ENCODE measurements at places on chromosomes 7 and 10. TPM values are rescaled to one million over a fixed set of nuclear protein-coding genes. Genes with fewer than 3 reads are reported as not detected.

The GTF2IRD1 gene
- 10.3 TPM for total RNA-seq

The SPDYE16 gene
- total RNA-seq: 0.13 TPM

The IGF2BP3 gene
- total RNA-seq: 0.78 TPM

The EEF1AKMT2 gene
- 6.8 TPM for total RNA-seq

The CYP3A7 gene
- total RNA-seq: 17.5 TPM

The HOGA1 gene
- total RNA-seq: 66.2 TPM

The PCLO gene
- total RNA-seq: 0.33 TPM

The AGR2 gene
- total RNA-seq: 1.2 TPM

The PLAU gene
- total RNA-seq: 0.50 TPM

The SEMA3A gene
- total RNA-seq: 0.58 TPM

The GSTO2 gene
- 2.9 TPM for total RNA-seq

The CYP2W1 gene
- 0.08 TPM for total RNA-seq

The EPHA1 gene
- total RNA-seq: 39.6 TPM

The TMEM270 gene
- total RNA-seq: not detected

The PRR15 gene
- not detected for total RNA-seq

The KLF14 gene
- total RNA-seq: not detected

The TSPAN12 gene
- total RNA-seq: 15.1 TPM

The ANXA8 gene
- 1.7 TPM for total RNA-seq

The WIPF3 gene
- 0.73 TPM for total RNA-seq

The AZGP1 gene
- total RNA-seq: 2,337 TPM

The PLEKHS1 gene
- total RNA-seq: not detected

The CPA4 gene
- not detected for total RNA-seq

The SMKR1 gene
- not detected for total RNA-seq

The BTBD16 gene
- 1.5 TPM for total RNA-seq

The HOXA4 gene
- 0.43 TPM for total RNA-seq

The EBF3 gene
- not detected for total RNA-seq

All from left lobe of liver (tissue), 2 donors.